ENCODE measurements at places on chromosomes 3 and 15. TPM values are rescaled to one million over a fixed set of nuclear protein-coding genes. Genes with fewer than 3 reads are reported as not detected.

DNA sequence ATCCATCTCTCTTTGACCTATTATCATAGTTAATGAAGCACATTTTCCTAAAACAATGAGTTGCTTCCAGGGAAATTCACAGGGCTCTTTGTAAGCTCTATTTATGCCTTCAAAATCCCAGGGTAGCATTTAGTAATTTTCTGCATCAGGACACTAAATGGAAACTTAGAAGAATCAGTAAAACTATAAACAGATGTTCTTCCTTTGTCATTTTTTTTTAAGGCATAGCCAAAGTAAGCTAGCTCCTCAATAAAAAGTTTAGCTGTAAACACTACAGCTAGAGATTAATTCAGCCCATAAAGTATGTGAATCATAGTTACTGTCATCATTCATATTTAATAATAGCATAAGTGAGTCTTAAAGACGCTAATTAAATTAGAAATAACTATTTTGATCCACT is 79.3 kb downstream of the RPL22L1 start:
- DNase-seq, result no peak

GRCh38 chr3:99407257-99407656 is 231.1 kb upstream of the COL8A1 start:
- no peak for DNase-seq

- DNase-seq, result no peak
Observed at GRCh38 chr15:27681038-27681437, 418.1 kb downstream of the OCA2 start.

DNA sequence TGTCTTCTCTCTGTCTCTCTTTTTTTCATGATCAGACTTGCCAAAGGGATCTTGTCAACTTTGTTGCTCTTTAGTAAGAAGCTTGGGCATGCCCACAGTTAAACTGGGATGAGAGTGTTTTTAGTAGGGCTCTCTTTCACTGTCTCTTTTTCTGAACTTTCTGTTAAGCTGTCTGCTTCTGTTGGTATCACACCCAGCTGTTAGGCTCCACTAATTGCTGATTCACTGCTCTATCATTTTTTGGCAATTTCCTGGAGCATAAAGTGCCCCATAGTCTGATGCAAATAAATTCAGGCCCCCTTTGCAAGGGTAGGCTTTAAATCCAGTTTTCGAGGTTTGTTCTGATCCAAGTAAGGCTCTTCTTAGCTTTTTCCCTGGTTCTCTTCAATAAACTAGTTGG is 360.4 kb upstream of the ADAMTS9 start:
- DNase-seq, result no peak

DNA sequence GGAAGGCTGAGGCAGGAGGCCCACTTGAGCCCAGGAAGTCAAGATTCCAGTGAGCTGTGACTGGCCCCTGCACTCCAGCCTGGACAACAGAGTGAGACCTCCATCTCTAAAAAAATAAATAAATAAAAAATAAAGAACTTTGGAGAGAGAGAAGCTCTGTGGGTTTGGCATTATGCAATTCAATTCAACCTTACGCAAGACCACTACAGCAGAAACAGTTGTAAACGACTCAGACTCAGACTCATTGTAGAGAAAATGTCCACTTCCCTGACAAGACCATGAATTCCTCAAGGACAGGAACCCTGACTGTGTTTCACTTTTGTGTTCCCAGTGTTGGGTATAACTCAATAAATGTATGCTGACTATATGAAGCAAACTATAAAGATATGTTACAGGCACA is 90.3 kb upstream of the C3orf80 start:
- DNase-seq, result no peak

- DNase-seq, result no peak
Observed at GRCh38 chr3:185712337-185712736, 112.5 kb downstream of the IGF2BP2 start.

GRCh38 chr3:106457281-106458180 is 588.7 kb upstream of the CBLB start:
- no peak for DNase-seq

DNA sequence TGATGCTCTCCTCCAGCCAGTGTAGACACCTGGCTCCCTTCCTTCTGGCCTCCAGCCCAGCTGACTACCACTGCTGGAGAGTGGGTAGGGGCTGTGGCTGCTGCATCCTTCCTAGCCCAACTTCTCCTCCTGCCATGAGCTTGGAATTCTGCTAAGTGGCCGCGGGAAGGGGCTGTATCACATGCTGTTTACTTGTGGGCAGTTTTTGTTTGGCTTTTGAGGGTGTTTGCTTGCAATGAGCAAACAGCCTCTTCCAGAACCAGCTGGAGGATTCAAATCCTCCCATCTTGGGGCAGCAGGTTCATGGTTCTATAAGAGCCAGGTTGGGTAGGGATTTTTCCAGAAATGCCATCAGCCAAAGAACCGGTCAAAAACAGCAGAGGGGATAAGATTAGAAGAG is 9.0 kb downstream of the GASK1A start:
- no peak for DNase-seq

GRCh38 chr3:12556314-12556689 is 585 bp upstream of the MKRN2 start:
- DNase-seq, result no peak

DNA sequence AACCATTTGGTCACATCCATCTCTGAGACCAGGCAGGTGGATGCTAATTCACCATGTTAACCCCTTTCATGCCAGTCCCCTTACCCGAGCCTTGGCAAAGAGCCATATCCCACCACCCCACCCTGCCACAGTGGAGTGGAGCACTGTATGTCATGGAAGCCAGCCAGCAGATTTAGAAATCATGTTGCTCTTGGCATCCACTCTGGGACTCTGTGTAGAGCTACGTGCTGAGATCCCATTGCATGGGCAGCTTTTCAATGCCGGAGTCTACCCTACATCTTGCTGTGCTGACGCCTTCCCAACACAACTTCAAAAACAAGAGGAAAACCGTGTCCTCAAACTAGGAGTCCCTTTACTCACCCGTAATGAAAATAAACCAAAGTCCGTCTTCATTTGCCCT is 131.0 kb downstream of the NTRK3 start:
- DNase-seq, result no peak

GRCh38 chr3:182078929-182079328 is 367.2 kb downstream of the SOX2 start:
- DNase-seq, result no peak

DNA sequence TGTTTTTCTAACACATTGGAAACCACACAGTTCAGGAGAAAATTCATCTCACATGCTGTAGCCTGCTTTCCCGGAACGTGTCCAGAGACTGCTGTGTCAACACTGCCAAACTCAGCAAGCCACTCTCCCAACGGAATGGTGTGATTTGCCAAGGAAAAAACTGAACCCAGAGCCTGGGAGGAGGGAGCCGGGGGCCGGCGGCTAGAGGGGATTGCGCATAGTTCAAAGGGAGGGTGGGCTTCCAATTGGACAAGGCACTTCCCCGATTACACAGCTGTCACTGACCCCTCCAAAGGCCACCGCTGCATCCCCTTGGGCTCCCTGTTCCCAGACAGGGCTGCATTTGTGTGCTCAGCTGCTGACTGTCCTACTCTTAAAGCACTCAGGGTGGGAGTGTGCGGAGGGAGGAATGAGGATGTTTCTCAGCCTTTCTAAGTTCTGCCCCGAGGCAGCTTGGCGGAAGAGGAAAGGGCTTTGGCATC is 256.2 kb downstream of the ZNF621 start:
- DNase-seq, result no peak

DNA sequence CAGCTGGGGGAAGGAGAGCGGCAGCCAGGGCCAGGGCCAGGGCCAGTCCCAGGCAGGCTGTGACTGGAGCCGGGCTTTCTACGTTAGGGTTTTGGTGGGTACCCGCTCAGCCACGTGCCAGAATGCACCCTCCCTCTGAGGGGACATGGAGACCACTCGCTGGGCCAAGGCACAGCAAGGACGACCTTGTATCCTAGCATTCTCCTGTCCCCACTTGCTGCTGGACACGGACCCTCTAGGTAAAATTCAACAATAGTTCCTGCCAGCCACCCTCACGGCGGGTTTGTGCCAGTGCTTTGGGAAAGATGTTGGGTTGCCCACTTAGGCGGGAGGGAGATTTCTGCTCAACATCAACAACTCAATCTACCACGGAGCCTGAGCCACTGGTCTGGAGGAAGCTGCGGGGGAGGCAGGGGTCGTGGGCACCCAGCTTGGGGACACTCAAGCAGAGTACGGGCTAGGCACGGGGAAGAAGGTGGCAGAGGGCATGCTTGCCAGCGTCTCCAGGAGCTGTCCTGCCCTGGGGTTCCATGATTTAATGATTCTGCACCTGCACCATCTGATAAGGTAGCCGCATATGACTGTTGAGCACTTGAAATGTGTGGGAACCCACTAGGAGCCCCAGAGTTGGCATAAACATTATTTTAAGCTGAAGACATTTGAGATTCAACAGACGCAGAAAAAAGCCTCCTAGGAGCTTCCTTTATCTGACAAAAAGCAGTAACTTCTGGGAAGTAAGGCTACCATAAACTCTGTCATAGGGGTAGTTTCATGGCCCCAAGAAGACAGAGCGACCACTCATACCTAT is 22.5 kb upstream of the C15orf39 start:
- no peak for DNase-seq

DNA sequence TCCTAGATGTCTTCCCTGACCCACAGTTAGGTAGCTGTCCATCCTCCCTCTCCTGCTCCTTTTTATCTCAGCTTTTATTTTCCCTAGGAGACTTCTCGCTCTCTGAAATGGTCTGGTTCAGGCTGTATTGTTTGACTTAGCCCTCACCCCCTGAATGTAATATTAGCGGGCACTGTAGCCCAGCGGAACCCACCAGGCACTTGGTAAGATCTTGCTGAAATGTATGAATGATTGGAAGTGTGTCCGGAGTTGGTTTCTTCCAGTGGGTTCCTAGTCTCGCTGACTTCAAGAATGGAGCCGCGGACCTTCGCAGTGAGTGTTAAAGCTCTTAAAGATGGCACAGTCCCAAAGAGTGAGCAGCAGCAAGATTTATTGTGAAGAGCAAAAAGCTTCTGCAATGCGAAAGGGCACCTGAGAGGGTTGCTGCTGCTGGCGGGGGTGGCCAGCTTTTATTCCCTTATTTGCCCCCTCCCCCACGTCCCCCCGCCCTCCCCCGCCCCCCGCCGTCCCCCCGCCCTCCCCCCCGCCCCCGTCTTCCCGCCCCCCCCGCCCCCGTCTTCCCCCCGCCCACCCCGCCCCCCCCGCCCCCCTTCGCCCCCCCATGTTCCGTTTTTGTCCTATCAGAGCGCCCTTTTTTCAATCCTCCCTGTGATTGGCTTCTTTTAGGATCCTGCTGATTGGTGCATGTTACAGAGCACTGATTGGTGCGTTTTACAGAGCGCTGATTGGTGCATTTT is 694 bp upstream of the EEFSEC start:
- no peak for DNase-seq

GRCh38 chr15:90449206-90449735 is 61.2 kb downstream of the IQGAP1 start:
- DNase-seq, result no peak

- DNase-seq, result no peak
Observed at GRCh38 chr3:69283913-69284611, 101.8 kb downstream of the FRMD4B start.

DNA sequence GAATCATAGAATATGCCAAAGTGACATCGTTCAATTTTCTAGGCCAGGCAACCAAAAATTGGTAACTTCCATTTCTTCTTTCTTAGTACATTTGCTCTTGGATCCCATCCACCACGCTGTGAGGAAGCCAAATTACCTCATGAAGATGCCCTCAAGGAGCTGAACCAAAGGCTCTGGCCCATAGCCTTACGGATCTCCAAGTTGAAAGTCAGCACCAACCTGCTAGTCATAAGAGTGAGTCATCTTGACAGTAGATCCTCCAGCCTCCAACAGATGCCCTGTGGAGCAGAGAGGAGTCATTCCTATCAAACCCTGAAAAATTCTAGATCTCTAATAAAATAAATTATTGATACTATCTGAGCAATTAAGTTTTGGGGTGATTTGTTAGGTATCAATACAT is 322.5 kb upstream of the COL8A1 start:
- DNase-seq, result no peak

DNA sequence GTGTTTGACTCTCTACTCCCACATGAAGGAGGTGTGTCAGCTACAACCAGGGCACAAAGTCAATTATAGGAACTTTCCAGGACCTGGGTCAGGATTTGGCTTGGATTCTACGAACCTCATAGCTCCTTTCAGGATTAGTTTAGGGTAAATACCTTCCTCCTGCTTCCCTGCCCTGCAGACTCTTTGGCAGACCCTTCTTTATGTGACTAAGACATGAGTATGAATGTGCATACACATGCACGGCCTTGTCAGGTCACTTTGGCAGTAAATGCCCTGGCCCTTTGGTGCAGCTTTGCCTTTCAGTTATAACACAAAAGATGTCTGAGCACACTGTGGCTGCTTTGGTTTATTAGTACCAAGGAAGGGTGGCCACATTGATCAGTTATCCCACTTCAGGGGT is 68.9 kb downstream of the GHSR start:
- DNase-seq, result no peak

GRCh38 chr3:51471775-51472652 is 27.8 kb downstream of the DCAF1 start:
- DNase-seq, result no peak

GRCh38 chr3:71168880-71169411 is 414.6 kb downstream of the FOXP1 start:
- DNase-seq, result no peak

DNA sequence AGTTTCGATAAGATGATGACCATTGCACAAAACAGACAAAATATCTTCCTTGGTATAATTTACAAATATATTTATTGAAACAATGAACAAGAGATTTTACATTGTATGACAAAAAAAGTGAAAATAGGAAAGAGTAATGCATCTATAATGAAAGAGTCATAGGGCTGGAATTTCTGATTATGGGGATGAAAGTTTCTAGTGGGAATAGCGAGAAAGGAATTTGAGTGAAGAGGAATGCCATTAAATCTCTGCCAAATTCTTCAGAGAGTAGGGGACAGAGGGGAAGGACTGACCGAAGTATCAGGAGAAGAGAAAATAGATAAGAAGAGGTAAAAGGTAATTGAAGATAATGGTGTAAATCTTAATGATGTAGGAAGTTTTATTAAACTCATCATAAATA is 125.4 kb downstream of the VGLL3 start:
- no peak for DNase-seq

- DNase-seq, result no peak
Observed at GRCh38 chr3:25433868-25434267, 5.8 kb downstream of the RARB start.

DNA sequence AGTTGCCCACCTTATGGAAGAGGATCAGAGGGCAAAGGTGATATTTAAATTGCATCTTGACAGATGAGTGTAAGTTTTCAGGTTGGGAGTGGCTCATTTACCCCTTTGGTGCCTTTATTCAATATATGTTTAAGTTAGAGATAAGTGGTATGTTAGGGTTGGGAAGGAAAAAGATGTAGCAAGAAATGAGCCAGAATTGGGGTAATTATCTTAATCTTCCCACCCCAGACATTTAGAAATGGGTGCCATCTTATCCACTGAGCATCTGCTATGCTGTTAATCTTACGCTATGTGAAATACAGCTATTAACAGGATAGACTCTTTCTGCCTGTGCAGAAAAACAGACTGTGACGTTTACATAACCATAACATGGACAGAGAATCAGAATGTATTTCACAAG is 6.3 kb downstream of the CMTM7 start:
- DNase-seq, result no peak

The RAB7A gene
- 130 TPM for total RNA-seq

The SLC15A2 gene
- 4.2 TPM for total RNA-seq

The PLA2G4E gene
- total RNA-seq, result 0.09 TPM

The HCLS1 gene
- total RNA-seq, result 0.46 TPM

The MYRIP gene
- 0.29 TPM for total RNA-seq

The COLQ gene
- 9.2 TPM for total RNA-seq

The STX19 gene
- not detected for total RNA-seq

The FAH gene
- 18.4 TPM for total RNA-seq

The IL17RE gene
- 4.9 TPM for total RNA-seq

The FBXW12 gene
- total RNA-seq, result 0.20 TPM

The CTXN2 gene
- 0.38 TPM for total RNA-seq
